ENCODE measurements at places on chromosomes 7 and 10.
A peak's percentile ranks its signal among the peaks of the same experiment; 100 is the strongest.

GRCh38 chr7:27179503-27180430 is 5.3 kb downstream of the HOXA11 start:
- DNase-seq, result no peak

GRCh38 chr10:76451911-76452310 is 1020.5 kb downstream of the LRMDA start:
- DNase-seq, result no peak

GRCh38 chr10:48480397-48481374 is 124.2 kb downstream of the ARHGAP22 start:
- DNase-seq, result no peak

DNA sequence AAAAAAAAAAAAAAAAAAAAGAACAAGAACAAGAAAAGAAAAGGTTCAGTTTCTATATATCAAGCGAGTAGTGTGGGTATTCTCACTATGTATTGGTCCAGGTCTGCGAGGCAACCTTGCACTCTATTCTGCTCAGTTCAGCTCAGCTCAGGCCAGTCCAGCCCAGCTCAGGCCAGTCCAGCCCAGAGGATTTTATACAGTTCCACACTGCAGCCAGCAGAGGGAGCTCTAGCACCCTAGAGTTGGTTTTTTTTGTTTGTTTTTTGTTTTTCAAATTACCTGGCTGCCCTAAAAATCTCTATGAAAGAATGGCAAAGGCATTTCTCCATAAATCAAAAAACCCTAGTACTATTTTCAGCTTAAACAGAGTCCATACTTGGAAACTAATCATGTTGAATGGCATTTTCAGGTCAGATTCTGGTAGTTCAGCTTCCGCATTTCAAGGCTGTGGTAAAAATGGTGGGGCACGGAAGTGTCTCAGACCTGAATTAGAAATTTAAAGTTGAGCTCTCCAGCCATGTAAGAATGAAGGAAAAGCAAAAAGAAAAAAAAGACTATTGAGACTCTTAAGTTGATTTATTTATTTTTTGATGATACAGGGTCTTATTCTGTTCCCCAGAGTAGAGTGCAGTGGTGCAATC is 55.2 kb upstream of the GSDME start:
- DNase-seq, result peak; percentile 41

DNA sequence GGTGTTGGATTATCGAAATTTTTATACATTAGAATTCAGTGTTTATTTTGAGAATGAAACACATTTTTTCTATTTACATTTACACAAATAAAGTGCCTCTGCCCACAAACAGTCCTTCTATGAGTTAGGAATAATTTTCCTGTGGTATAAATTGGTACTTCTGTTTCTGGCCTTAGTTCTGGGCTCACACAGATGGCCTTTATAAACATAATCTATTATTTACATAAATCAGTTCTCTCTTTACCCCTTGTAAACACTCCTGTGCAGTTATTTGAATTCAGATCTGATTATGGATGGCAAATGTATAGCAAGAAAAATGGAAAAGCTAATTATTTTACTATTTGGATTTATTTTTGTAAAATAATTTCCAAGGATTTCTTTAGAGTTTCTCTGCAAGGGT is 143.2 kb downstream of the PRKG1 start:
- DNase-seq, result no peak

DNA sequence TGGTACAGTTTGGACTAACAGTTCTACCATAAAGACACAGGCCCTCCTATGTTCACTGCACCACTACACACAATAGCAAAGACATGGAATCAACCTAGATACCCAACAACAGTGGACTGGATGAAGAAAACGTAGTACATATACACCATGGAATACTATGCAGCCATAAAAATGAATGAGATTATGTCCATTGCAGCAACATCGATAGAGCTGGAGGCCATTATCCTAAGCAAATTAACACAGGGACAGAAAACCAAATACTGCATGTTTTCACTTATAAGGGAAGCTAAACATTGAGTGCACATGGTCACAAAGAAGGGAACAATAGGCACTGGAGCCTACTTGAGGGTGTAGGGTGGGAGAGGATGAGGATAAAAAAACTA is 75.0 kb downstream of the MEST start:
- DNase-seq, result no peak

- peak; percentile 79 for DNase-seq
These were observed 104.3 kb upstream of the CAV2 start for GRCh38 chr7:116395141-116395791.

DNA sequence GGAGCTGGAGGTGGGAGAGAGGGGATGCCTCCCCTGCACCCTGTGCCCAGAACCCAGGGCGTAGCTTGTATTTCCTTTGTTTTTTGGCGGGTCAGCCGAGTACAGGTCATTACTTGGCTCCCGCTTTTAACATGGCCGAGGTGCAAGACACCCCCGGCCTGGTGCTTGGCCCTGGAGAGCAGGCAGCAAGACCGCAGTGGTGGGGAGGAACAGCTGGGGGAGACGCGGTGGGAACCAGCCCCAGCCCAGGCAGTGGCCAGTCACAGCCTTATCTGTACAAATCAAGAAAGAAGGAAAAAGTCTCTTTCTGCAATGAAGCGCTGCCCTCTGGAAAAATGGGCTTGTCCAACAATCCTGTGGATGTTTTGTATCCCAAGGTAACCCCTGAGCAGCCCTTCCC is 99.1 kb downstream of the TAX1BP1 start:
- DNase-seq, result no peak

- no peak for DNase-seq
These were observed 17.0 kb downstream of the PRKCQ start for GRCh38 chr10:6563075-6563474.

DNA sequence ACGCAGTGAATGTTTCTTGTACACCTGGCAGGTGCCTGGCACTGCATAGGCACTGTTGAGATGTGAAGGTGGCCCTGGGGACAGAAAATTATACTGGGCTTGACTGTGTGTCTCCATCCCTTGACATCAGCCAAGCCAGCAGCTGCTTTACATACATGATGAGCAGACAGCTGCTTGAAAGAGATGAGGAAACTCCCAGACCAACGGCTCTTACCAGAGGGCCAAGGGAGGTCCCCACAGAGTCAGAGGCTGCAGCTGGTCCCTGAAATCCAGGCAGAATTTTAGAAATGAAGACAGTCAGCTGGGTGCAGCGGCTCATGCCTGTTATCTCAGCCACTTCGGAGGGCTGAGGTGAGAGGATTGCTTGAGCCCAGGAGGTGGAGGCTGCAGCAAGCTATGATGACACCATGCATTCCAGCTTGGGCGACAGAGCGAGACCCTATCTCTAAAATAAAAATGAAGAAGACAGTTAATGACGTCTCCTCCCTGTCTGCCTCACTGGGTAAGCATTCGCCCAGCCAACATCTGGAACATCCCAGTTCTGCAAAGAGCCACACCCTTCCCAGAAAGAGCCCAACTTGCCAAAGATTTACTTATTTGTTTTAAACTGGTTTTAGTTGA is 17.6 kb downstream of the LIMK1 start:
- no peak for DNase-seq

- peak; percentile 7 for DNase-seq
These were observed at the start of gene BEND7 for GRCh38 chr10:13528875-13529713. BEND7 (minus strand) TSS chr10:13529014; CDS start chr10:13528533, 481 bp downstream.

DNA sequence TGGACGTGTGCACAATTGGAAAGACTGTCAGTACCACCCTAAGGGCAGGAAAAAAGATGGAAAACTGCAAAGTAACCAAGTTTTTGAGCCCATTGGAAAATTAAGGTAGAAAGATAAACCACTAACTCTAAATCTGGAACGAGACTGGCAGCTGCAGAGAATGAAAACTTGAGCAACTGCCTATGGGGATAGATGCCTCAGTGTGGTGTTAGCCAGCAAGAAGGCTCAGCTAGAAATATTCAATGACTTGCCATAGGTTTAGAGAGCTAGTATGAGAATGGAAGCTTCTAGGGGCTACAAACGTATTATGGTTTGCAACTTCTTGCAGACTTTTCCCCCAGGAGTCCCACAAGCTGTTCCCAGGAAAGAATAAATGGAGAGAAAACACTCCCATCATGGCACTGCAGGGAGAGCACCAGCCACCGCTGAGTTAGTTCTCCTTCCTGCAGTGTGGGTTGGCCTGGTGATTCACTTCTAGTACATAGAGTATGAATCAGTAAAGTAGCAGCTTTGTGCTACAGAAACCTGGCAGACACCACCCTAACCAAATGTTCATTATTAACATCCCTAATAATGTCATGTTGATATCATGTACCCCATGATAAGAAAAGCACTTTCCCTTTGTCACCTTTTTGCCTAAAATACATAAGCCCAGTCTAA is 372.4 kb upstream of the VWC2 start:
- DNase-seq, result no peak

DNA sequence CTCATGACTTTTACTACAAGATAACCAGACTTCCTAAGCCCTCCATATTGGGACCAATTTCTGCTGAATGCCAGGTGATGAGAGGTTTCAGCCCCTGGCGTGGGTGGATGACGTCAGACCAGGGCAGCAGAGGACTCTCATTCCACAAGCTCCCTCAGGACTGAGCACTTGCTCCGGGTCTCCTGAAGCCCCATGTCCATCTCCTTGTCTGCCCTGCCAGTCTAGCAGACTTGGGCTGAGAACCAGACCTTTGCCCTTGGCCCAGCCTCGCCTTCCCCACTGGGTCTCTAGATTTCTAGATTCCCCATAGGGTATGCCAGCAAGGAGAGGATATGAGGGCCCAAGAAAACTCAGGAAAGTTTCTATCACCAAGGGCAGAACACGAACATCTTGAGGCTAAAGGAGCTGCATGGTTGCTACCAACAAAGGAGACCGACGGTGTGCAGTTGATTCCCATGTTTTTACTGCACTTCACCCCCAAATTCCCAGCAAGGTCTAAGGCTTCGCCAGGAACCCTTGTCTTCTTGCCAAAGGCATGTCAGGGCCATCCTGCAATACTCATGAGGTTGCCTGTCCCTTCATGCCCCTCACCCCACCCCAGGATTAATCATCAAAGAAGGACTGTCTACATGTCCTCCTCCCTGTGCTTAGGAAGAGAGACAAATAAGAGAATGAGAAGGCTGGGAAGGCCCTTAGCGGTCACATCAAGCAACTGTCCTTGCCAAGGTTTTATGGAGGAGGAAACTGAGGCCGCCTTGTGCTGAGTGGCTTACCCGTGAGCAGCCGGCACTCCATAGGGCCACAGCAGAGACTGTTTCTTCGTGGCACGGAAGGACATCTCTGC is 96.5 kb upstream of the MACROH2A2 start:
- no peak for DNase-seq

DNA sequence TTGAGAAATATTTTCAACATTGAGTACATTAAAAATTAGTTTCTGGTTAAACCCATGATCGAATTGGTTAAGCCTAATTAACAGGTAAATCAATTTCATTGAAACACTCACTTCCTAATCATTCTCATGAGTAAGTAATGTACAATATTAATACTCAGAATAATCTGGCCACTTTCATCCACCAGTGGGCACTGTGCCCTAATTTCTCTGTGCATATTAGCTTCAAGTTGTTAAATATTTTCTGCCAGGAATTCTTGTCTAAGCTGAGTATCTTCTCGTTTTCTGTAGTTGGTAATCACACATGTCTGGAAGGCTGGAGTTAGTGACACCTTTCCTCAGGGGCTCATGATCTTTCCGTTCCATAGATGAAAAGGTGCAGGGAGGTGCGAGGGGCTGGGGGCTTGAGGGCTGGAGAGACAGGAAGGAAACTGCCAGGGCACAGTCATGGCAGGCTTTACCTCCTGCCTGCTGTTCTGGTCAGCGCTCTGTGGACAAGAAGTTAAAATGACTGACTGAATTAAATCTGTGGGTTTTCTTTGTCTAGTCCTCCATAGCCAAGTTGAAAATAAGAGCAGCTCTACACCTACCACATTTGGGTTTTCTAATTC is 71.9 kb downstream of the WIPF3 start:
- DNase-seq, result peak; percentile 49

DNA sequence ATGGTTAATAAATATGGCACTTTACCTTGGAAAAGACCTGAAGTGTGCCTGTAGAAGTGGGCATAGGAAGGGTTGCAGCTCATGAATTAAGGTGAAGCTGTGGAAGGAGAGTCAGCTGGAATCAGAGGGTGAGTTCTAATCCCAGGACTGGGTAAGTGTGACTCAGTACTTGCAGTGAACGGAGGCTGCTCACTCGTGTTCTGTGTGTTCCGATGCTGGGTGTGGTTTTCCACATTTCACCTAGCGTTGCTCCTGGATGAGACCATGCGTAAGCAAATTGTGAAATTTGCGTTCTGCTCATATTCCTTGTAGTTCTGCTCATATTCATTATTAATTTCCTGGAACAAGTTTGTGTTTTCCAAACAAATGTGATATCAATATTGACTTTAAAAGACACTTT is 22.4 kb upstream of the TMEM236 start:
- no peak for DNase-seq

DNA sequence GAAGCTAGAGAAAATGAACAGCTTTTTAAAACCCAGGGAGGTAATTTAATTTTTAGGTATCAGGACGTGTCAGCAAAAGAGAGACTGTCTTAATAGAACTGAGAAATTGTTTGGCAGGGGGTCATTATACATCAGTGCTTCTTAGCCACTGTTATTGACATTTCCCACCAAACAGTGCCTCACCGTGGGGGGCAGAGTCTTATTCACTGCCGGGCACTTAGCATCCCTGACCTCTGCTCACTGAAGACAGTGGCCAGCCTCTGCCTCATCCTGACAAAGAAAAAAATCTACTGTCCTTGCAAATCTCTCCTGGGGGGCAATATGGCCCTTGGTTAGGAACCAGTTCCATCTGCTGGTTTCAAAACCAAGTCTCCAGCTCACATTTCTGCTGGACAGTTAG is 14.2 kb upstream of the MKI67 start:
- no peak for DNase-seq

GRCh38 chr7:42650171-42650570 is 261.7 kb downstream of the C7orf25 start:
- DNase-seq, result no peak

- no peak for DNase-seq
These were observed 169.3 kb downstream of the GFRA1 start for GRCh38 chr10:116103668-116104067.

GRCh38 chr7:117480978-117481377 is 1.2 kb downstream of the CFTR start:
- no peak for DNase-seq

DNA sequence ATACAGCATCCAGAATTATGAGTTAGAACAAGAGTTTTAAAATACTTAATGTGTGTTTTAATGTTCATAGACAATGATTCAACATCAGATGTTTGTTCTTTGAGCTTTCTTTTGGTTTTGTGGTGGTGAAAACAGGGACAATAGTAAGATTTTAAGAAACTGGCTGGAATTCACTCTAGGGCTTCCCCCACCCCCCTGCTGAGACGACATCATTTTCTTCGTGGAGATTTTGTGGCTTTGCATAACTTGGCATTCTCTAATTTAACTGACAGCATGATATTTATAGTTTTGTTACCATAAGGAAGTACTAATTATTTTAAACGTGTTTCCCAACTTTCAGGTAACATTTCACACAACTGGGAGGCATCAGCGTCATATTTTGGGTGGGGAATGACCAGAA is 184.1 kb downstream of the BICC1 start:
- no peak for DNase-seq

- DNase-seq, result no peak
These were observed 96.2 kb downstream of the APBB1IP start for GRCh38 chr10:26534384-26534783.

DNA sequence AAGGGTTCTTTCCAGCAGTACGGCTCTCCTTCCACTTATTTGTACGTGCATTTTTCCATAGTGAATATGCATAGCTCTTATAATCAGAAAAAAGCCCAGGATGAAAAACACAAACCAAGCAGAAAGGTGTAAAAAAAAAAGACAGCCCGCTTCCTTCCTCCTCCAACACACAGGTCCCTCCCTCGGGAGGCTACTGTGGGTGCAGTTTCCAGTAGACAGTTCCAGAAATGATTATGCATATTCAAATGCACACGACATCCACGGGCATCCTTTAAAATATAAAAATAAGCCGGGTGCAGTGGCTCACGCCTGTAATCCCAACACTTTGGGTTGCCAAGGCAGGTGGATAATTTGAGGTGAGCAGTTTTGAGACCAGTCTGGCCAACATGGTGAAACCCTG is 59.9 kb downstream of the TNRC18 start:
- DNase-seq, result no peak

All from kidney capillary endothelial cell (primary cell).